Naive thymus-derived CD4-positive, alpha-beta T cell (primary cell): ENCODE measurements at places on chromosomes 5 and 9.

GRCh38 chr5:91469517-91470165 is 86.5 kb upstream of the ARRDC3 start:
- DNase-seq = no peak

- DNase-seq = no peak
These were observed 327.4 kb downstream of the AGTPBP1 start for GRCh38 chr9:85414390-85414789.

DNA sequence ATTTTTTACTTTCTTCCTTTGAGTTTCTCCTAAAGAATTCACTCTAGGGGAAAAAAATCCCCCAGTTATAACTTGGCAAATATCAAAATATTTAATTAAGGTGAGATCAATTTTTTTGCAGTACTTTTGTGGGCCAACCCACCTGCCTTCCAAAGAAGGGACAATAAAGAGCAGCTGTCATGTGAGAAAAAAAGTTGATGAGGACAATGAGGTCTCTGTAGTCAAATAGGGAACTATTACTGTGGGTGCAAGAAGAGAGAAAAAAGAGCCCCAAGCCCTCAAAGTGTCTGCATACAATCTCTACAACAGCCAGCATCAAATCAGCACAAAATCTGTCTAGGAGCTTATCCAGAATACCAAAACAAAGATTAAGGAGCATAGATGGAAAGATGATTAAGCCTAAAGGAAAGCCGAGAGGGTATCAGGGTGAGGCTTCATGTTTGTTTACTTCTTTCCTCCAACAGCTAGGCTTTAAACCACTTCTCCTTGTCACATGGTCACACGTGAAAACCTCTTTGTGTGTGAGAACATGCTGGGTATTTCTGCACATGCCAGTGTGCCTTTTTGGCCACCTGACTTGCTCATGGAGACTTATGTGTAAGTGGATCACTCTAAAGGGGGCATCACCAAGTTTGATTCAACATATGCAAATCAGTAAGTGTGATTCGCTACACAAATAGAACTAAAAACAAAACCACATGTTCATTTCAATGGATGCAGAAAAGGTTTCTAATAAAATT is 19.2 kb upstream of the FYB1 start:
- DNase-seq = no peak

DNA sequence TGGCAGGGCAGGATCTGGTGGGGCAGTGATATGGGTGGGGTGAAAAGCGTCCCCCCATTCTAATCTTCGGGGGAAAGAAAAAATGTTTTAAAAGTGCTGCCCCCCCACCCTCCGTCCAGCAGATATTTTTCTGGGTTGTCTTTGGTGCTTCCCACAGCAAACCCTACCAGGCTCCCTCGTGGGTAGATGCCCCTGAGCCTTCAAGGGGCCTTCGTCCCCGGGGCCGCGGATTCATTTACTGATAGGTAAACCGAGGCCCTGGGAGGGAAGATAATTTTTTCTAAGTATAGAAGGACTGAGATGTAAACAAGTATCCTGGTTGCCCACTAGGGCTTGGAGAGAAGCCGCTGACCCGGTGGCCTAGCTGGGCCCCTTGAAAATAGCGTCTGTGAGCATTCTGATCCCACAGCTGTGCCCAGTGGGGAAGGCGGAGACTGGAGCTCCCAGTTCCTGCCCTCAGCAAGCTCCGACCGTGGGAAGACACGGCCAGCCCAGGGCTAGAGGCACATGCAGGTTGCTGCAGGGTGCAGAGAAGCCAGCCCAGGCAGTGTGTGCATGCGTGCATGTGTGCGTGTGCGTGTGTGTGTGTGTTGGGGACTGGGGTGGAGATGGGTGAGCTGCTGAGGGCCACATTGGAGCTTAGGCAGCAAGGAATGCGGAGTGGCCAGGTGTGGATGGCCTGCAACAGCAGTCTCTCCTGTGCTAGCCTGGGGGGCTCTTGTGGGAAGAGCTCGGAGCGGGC is 6.0 kb upstream of the RXRA start:
- no peak for DNase-seq

GRCh38 chr9:26457151-26457550 is 435.5 kb downstream of the CAAP1 start:
- no peak for DNase-seq

- no peak for DNase-seq
These were observed 111.1 kb upstream of the FBXL7 start for GRCh38 chr5:15388866-15389265.

GRCh38 chr5:40078898-40079575 is 600.7 kb upstream of the PTGER4 start:
- no peak for DNase-seq

DNA sequence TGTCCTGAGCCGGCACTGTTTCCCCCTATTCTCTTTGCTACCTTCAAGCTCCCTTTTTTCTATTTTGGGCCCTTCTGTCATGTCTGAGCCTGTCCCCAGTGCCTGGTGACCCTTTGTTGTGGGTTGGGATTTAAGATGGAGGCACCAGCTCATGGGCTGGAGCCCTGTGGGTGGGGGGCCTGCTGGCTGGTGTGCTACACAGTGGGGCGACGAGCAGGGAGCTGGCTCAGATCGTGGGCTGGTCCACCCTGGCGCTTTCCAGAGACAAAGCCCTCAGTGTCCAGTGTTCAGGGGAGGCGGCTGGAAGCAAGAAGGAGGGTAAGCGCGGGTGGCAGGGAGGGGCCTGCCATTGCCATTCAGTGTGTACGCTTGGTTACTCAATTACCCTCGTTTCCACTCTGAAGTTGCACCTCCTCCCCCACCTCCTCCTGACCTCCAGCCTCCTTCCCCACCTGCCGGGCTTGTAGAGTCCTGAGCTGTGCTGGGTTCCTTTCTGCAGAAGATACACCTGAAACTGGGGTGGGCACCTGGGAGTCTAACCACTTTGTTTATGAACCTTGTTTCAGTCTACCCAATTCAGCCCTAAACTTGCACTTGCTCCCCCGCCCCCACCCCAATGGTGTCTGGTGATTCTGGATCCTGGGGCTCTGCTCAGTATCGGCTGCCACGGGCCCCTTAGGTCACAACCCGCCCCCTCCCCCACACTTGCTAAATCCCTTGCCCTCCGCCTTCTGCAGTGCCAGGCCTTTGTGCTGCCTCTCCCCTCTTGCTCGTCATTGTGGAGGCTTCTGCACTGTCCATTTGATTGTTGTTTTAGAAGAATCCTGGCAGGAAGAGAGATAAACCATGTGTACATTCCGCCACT is 49.9 kb downstream of the MVB12B start:
- no peak for DNase-seq

- no peak for DNase-seq
These were observed 48.8 kb downstream of the CD180 start for GRCh38 chr5:67147760-67148159.

GRCh38 chr5:164188733-164189148 is 683.3 kb downstream of the MAT2B start:
- no peak for DNase-seq

GRCh38 chr9:96317335-96317980 is 15.5 kb upstream of the HSD17B3 start:
- DNase-seq = peak; percentile 5

DNA sequence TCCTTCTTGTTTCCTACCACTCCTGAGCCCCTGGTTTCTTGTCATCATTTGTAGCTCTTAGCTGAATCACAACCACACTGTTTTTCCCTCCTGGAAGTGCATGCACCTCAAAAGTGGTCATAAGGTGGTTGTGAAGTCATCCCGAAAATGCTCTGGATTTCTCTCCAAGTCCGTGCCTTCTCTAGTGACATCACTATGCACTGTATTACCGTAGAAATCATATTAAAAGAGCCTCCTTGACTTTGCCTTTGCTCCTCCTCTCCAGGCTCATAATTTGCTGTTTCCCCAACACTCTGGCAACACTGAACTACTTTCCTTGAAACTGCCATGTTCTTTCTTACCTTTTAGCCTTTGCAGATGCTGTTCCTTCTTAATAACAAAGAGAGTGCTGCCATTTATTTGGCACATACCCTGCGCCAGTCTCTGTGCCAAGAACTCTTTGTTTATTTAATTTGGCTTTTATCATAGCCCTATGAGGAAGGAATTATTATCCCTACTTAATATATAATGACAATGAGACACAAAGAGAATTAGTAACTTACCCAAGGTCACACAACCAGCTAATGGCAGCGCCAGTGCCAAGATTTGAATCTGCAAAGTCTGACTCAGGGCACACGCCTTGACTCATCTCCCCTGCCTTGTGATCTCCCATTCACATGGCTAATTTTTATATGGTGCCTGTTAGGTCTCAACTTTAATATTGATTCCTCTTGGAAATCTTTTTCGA is 115.4 kb downstream of the KIF4B start:
- DNase-seq = no peak

DNA sequence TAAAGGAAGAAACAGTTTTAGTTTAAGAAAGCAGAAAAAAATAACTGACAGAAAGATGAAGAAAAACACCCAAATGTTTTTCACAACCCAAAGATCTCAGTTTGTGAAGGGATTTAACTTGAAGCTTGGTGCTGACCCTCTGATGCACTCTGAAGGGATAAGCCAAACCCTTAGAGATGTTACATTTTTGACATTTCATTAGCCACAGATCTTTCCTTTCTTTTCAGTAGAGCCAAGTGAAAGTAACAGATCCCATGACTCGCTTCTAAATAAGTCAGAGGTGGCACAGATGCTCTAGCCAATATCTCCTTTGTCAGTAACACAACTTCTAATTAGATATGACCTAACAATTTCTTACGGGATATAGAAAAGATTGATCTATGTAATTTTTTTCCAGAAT is 394.5 kb upstream of the EDIL3 start:
- DNase-seq = no peak

GRCh38 chr5:74375271-74375670 is 265.3 kb downstream of the ENC1 start:
- no peak for DNase-seq

- no peak for DNase-seq
These were observed 260.3 kb upstream of the ADAMTS16 start for GRCh38 chr5:4879693-4880303.

DNA sequence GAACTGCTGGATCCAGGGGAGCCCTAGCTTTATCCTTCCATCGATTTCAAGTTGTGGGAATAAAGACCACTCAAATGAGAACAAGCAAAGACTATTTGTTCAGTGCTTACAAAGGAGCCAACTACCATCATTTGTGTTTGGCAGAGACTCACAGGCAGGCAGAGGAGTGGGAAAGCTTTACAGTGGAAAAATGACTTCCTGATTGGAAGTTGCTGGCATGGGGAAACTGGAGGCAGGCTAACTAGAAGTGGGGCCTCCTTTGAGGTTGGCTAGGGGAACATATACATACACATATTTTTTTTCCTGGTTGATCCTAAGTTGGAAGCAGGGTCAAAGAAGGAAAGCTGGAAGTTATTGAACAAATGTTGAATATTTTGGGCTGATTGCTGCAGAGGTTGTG is 121.7 kb downstream of the ACTBL2 start:
- DNase-seq = no peak

- no peak for DNase-seq
These were observed 67.6 kb upstream of the TBCA start for GRCh38 chr5:77843570-77844372.

GRCh38 chr5:96404191-96404867 is 28.7 kb downstream of the PCSK1 start:
- no peak for DNase-seq

DNA sequence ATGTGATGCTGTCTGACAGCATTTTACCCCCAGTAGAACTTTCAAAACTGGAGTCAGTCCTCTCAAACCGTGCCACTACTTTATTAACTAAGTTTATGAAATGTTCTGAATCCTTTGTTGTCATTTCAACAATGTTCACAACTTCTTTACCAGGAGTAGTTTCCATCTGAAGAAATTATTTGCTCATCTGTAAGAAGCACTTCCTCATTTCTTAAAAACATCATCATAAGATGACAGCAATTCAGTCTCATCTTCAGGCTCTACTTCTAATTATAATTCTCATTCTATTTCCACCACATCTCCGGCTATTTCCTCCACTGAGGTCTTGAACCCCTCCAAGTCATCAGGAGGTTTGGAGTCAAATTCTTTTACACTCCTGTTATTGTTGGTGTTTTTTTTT is 2.3 kb upstream of the TAS2R1 start:
- DNase-seq = no peak

DNA sequence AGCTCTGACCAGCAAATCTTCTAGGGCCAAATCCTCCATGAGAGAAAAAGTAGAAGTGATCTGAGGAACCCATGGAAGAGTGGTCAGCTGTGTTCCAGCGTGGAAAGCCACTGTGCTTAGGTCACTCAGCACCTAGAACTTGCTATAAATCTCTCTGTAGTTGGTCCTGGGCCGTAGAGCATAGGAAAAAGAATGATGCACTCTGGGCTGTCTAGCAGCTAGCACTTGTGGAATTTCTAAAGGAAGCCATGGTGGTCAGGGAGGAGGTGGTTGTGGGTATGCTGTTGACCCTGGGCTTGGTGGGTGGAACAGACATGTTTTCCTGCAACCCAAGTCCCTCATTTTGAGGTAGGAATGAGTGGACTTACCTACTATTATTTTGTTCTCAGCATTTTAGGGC is 48.1 kb downstream of the GGTA1 start:
- DNase-seq = no peak

DNA sequence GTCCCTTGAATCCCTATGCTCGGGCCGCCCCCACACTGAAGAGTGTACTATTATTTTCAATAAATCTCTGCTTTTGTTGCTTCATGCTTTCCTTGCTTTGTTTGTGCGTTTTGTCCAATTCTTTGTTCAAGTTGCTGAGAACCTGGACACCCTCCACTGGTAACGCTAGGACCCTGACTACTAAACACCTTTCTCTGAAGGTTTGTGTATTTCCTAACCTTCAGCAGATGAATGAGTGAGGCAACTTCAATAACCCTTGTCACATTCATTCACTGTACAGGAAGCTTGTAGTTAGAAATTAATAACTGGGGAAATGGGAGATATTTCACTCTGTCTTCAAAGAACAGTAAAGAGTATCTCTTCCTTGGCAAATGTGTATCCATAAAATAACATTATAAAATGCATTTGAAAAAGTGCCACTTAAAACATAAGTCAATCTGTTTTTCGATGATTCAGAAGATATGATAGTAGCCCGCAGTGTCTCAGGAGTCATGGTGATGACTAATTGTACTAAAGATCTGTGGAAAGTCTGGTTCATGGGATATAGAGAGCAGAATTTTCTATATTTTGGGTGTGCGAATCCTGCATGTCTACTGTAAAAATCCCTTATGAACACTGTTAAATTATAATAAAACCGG is 43.2 kb upstream of the ANKH start:
- DNase-seq = no peak

GRCh38 chr5:154652746-154653417 is 102.3 kb upstream of the LARP1 start:
- no peak for DNase-seq
